Activated naive CD8-positive, alpha-beta T cell treated with anti-CD3 and anti-CD28 coated beads, Interleukin-2, amount 10 ng/mL, durations not matched to agents 7 days and 5 days (primary cell): ENCODE measurements at places on chromosomes 6 and 20. TPM values are rescaled to one million over a fixed set of nuclear protein-coding genes. Genes with fewer than 3 reads are reported as not detected.
A peak's percentile ranks its signal among the peaks of the same experiment; 100 is the strongest.

Gene FOXF2
- not detected for total RNA-seq

Gene COL12A1
- total RNA-seq: not detected

Gene SRC
- 4.5 TPM for total RNA-seq

Gene CPXM1
- 0.31 TPM for total RNA-seq

Gene NUP43
- total RNA-seq: 61.2 TPM

Gene CST5
- total RNA-seq: not detected

Gene OLIG3
- not detected for total RNA-seq

Gene ADAT2
- 22.8 TPM for total RNA-seq

Gene TNNC2
- total RNA-seq: not detected

Gene PTCRA
- not detected for total RNA-seq

GRCh38 chr20:31587545-31588389 lies 17.3 kb upstream of the ID1 start:
- no peaks in the 10 kb centered on the region for H3K36me3 ChIP-seq
- no peak overlapping the region for H3K27ac ChIP-seq
- H3K4me3 ChIP-seq: peak overlapping the region; percentile 85
- DNase-seq: no peak

DNA sequence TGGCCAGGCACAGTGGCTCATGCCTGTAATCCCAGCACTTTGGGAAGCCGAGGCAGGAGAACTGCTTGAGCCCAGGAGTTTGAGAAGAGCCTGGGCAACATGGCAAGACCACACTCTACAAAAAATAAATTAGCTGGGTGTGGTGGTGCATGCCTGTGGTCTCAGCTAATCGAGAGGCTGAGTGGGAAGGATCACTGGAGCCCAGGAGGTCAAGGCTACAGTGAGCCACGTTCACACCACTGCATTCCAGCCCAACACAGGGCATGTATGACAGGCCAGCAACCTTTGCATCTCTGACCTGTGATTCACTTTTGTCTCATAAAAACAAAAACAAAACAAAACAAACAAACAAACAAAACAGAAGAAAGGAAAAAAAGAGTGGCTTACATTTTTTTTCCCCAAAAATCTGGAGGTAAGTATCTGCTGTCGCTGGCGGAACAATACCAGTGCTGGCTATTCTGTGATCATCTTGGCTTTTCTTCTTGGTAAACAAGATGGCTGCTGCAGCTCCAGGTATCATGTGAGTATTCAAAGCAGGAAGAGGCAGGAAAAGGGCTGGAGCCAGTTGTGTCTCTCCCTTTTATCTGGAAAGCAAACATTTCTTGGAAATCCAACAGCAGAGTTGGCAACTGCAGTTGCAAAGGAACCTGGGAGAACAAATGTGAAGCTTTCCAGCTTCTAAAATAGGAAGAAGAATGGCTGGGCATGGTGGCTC lies 40.4 kb upstream of the ZMYND8 start:
- no peak overlapping the region for H3K27ac ChIP-seq
- H3K4me3 ChIP-seq: no peak overlapping the region
- no peak for DNase-seq
- peaks cover 5% of the 10 kb centered on the region for H3K36me3 ChIP-seq
- no peaks in the 10 kb centered on the region for H3K27me3 ChIP-seq
- H3K4me1 ChIP-seq: peaks cover 20% of the 10 kb centered on the region

DNA sequence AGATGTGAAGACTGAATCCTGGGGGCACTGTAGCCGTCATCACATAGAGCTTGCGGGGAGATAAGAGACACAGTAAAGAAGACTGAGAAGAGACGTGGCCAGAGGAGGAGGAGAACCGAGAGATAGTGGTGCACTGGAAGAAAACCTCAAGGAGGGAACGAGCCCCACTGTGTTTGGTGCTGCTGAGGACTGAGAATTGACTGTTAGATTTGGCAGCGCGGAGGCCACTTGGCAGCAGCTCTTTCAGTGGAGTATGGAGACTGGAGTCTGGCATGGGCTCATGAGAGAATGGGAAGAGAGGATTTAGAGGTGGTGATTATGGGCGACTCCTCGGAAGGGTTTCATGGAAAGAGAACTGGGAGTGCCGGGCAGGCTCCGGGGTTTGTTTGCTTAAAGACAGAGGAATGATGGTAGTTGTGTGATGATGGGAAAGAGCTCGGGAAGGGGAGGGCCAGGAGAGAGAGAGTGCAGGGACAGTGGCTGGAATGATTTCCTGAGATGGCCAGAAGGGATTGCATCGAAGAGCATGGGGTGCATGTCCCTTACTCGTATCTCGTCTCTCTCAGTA lies 18.0 kb downstream of the CDYL start:
- peaks cover 10% of the 10 kb centered on the region for H3K36me3 ChIP-seq
- H3K4me1 ChIP-seq: peaks cover 14% of the 10 kb centered on the region
- no peak overlapping the region for H3K27ac ChIP-seq
- no peak for DNase-seq
- H3K4me3 ChIP-seq: no peak overlapping the region
- H3K27me3 ChIP-seq: no peaks in the 10 kb centered on the region

GRCh38 chr20:19968466-19969073 lies 48.6 kb upstream of the NAA20 start:
- H3K27me3 ChIP-seq: peaks cover 5% of the 10 kb centered on the region
- H3K36me3 ChIP-seq: no peaks in the 10 kb centered on the region

GRCh38 chr6:146423452-146423851 lies 120.2 kb upstream of the RAB32 start:
- no peak overlapping the region for H3K4me3 ChIP-seq
- no peak for DNase-seq
- no peak overlapping the region for H3K27ac ChIP-seq
- peaks cover 3% of the 10 kb centered on the region for H3K27me3 ChIP-seq

DNA sequence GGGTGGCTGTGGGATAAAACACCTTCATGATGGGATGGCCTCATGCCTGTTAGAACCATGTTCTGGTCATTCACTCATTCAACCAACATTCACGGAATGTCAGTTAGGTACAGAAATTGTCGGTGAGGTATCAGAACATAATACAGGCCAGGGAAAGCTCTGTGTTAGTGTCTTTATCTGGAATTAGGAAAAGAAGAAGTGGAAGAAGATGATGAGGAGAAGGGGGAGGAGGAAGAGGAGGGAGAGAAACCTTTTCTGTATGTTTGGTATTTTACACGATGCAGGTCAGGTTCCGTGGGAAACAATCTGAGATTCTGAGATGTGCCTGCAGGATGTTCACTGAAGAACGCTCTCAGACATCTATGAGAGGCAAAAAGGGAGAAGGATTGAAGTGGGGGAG lies 5.6 kb downstream of the ADTRP start:
- no peak for DNase-seq
- no peaks in the 10 kb centered on the region for H3K36me3 ChIP-seq
- no peaks in the 10 kb centered on the region for H3K4me1 ChIP-seq

DNA sequence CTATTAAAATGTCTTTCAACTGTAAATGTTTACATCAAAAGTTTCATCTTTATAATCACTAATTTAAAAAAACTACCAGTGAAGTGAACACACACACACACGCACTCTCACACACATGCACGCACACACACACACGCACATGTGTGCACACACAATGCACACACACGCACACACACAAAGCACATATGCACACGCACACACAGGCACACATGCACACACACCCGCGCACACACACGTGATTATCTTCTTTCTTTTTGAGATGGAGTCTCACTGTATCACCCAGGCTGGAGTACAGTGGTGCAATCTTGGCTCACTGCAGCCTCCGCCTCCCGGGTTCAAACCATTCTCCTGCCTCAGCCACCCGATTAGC lies 80.0 kb upstream of the FRMD1 start:
- H3K36me3 ChIP-seq: no peaks in the 10 kb centered on the region
- H3K27ac ChIP-seq: no peak overlapping the region
- DNase-seq: no peak
- H3K4me1 ChIP-seq: no peaks in the 10 kb centered on the region
- H3K4me3 ChIP-seq: no peak overlapping the region
- H3K27me3 ChIP-seq: peaks cover 5% of the 10 kb centered on the region

DNA sequence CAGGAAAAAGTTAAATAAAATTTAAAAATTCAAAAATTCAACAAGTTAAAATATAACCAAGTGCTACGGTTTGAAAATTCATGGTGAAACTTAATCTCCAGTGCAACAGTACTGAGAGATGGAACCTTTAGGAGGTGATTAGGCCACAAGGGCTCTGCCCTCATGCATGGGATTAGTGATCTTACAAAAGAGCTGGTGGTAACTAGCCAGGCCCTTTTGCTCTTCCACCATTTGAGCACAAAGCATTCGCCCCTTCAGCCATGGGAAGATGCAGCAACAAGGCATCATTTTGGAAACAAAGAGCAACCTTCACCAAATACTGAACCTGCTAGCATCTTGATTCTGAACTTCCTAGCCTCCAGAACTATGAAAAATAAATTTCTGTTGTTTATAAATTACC lies 80.9 kb downstream of the RNGTT start:
- H3K27ac ChIP-seq: no peak overlapping the region
- no peaks in the 10 kb centered on the region for H3K4me1 ChIP-seq
- H3K36me3 ChIP-seq: peaks cover 27% of the 10 kb centered on the region
- no peak for DNase-seq

- no peak overlapping the region for H3K4me3 ChIP-seq
- no peak for DNase-seq
- peaks cover 4% of the 10 kb centered on the region for H3K27me3 ChIP-seq
- no peak overlapping the region for H3K27ac ChIP-seq
Measured at GRCh38 chr6:75556240-75556639, 45.4 kb upstream of the SENP6 start.

DNA sequence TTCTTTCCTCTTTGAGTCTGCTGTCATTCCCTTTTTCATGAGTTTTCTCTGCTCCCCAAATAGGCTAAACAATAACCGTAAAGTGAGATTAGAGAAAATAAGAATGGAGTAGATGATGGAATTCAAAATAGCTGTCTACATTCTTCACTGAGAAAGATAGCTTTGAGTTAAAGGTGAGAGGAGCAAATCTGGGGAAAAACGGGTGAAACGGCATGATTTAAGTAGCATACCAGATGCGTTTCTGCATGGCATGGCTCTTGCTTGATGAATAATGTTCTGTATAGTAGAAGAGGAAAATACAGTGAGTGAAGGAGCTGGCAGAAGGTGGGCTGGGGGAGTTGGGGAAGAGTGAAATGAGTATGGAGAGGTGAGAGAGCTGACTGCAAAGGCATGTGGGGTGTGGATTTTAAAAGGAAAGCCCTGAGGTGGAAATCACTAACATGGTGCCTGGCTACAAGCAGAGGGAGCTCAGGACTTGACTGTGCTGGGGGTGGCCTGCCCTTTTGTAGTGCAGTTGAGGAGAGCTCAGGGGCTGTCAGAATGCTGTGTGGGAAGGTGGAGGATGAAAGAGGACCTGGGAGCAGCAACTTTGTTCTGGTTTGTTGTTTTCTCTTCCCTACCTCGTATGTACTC lies 8.8 kb downstream of the BICRAL start:
- no peaks in the 10 kb centered on the region for H3K27me3 ChIP-seq
- H3K4me3 ChIP-seq: no peak overlapping the region
- peaks cover 21% of the 10 kb centered on the region for H3K4me1 ChIP-seq
- peak overlapping the region; percentile 10 for H3K27ac ChIP-seq

DNA sequence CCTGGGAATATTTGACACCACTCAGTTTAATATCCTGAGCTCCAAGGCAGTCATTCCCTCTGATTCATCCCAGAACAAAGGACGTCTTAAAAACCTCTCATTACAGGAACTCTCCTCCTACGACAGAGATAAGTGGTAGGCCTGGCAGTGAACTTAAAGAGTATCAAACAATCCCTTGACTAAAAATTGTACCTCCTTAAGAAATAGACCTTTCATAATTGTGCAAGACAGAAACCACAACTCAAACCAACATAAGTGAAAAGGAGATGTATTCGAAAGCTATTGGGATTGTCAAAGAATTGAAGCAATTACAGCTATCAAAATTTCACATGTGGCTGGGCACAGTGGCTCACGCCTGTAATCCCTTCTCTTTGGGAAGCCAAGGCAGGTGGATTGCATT lies 19.1 kb upstream of the BNIP5 start:
- H3K27me3 ChIP-seq: peaks cover 14% of the 10 kb centered on the region
- no peak for DNase-seq
- H3K4me3 ChIP-seq: no peak overlapping the region
- peaks cover 3% of the 10 kb centered on the region for H3K36me3 ChIP-seq
- no peak overlapping the region for H3K27ac ChIP-seq

- no peak for DNase-seq
- H3K27ac ChIP-seq: no peak overlapping the region
- no peak overlapping the region for H3K4me3 ChIP-seq
- H3K27me3 ChIP-seq: no peaks in the 10 kb centered on the region
Measured at GRCh38 chr20:41196653-41197225, 59.4 kb downstream of the PLCG1 start.

DNA sequence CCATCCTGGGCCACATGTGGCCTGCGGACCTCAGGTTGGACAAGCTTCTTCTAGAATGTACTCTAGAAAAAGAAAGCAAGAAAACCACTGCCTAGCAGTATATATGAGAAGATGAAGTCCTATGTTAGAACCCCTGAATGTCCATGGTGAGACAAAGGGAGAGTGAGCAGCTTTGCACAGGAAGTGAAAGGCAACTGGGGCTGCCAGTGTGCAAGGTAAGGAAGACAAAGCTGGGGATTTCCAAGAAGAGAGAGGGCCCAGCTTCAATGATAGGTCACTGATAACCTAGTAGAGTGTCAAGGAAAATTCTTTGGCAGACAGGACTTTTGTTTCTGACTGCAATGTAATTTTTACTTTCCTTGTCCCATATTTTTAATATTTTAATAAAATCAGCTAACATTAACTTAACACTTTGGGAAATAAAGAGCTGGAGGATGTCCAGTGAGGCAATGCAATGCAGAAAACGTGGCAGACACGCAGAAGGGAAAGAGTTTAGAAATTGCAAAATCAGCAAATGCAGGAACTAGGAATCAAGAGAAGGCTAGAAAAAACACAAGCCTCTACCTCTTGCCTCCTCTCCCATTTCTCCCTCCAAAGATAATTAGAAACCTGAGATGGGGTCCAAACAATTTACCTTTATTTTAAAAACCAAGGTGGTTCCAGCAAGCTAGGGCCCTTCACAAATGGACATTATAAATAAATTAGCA lies 47.4 kb downstream of the CYP39A1 start:
- no peak for DNase-seq
- H3K36me3 ChIP-seq: no peaks in the 10 kb centered on the region
- no peak overlapping the region for H3K4me3 ChIP-seq
- peaks cover 11% of the 10 kb centered on the region for H3K27me3 ChIP-seq

DNA sequence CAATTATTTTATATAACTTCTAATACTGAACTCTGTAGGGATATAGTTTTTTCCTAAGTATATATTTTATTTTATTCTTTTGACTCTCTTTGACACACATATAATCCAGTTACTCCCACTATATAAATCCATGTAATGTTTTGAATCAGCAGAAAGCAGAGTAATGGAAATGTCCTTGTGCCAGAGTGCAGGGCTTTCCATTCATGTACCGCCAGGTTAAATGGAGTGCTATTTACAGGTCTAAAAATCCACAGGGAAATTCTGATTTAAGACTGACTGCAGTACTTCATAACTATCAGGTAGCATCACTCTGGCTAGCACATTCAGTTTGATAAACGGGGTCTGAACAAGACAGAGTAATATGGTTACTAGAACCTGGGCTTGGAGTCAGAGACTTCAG lies 626.8 kb downstream of the COL12A1 start:
- DNase-seq: no peak
- no peaks in the 10 kb centered on the region for H3K36me3 ChIP-seq
- H3K27ac ChIP-seq: no peak overlapping the region
- H3K4me1 ChIP-seq: no peaks in the 10 kb centered on the region
- H3K4me3 ChIP-seq: no peak overlapping the region

GRCh38 chr6:124683507-124683906 lies 278.7 kb upstream of the RNF217 start:
- H3K4me3 ChIP-seq: no peak overlapping the region
- DNase-seq: no peak
- no peaks in the 10 kb centered on the region for H3K36me3 ChIP-seq
- no peak overlapping the region for H3K27ac ChIP-seq
- no peaks in the 10 kb centered on the region for H3K27me3 ChIP-seq
- no peaks in the 10 kb centered on the region for H3K4me1 ChIP-seq
